Ascending aorta (tissue), 2 donors: ENCODE measurements at places on chromosomes 1 and 21.

GRCh38 chr1:107003972-107004371, 52.5 kb upstream of the PRMT6 start:
- DNase-seq = no peak

DNA sequence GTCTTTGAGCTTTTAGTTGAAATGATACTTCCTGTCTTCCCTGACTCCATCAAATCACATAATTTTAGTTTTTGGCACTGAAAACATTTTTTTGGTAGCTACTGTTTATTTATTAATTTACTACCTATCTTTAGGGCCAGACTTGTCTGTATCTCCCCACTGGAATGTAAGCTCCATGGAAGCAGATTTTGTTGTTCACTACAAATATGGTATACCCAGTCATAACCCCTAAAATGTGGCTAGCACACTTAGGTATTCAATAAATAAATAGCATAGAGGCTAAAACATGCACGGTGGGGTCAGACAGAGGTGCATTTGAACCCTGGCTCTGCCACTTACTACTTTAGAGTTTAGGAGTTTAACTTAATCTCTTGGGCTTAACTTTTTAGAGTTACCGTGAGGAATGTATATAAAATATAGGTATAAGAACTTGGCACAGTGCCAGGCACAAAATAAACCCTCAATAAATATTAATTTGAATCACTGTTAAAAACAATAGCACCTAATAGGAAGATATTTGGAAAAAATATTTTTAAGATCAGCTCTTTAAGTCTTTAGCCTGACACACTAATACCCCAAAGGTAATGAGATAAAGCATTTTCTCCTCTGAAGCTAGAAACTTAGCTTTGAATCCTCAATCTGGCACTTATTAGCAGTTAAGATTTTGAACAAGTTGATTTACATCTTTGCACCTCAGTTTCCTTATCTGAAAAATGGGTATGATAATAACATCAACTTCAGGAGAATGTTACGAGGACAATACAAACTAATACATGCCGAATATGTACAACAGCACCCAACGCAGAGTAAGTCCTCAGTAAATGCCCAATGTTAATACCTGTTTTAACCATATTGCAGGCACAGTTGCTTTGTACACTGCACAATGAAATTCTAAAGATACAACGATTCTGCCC, 59.6 kb upstream of the HP1BP3 start:
- no peak for DNase-seq

DNA sequence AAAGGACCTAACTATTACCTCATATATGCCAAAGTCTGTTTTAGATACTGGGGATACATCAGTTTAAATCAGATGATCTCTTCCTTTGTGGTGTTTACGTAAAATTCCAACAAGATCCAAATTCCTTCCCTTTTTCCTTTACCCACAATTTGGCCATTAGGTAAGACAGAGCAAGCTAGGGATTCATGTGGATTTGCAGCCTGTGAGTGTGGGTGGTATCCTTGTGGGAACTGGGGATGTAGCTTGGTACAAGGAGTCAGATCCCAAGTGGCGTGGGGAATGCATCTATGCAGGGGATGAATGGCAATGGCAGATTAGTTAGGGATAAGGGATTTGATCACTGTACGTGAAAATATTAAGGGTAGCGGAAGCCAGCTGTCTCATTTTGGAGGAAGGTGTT, 9.8 kb upstream of the STRIP1 start:
- no peak for DNase-seq

DNA sequence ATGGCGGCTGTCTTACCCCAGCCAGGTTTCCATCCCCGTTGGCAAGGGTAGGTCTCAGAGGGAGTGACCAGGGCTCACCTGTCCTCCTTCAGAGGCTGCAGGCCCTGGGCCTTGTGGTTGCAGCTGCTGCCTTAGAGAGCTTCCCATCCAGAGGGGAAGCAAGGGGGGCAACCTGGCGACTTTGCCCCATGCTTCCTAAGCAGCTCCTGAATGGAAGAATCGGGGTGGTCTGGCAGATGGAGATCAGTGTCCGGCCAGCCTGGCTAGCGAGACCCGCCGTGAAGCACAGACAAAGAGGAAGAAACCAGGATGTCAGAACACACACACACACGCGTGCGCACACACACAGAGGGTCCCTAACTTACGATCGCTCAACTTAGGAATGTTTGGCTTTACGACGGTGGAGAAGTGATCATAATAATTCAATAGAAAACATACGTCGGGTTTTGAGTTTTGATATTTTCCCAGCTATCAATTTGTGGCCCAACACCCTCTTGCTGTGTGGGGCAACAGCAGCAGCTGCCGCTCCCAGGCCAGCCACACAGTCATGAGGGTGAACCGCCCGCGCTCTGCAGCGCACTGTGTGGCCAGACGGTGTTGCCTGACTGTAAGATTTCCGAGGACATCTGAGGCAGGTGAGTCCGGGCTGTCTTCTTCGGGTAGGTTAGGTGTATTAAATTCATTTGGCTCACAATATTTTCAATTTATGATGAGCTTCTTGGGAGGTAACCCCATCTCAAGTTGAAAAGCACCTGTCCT, 113.0 kb upstream of the ARHGEF16 start:
- no peak for DNase-seq

GRCh38 chr1:226098870-226099835, 36.6 kb downstream of the H3-3A start:
- no peak for DNase-seq

DNA sequence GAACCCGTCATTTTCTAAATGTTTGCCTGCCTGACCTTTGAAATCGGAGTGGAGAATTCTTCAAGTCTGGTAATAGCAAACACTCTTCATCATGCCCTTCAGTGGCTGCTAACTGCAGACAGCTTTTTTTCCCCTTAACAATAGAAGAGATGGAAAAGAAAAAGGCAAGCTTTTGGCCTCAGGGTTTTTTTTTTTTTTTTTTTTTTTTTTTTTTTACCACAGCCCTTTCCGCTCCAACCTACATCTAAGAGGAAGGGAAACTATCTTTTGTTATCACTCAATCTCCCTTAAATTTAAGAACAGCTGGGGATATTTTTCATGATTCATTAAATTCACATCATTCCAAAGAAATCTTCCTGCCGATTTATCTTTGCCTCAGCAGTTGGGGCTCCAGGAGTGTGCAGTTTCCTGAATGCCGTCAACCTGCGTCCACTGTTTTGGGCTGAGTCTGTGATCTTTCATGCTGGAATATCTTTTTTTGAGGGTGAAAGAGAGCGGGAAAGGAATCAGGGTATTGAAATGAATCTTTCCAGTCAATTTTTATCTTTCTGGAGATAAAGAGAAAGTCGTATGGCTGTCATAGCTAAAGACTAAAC, 144.5 kb upstream of the SMYD2 start:
- DNase-seq = no peak

DNA sequence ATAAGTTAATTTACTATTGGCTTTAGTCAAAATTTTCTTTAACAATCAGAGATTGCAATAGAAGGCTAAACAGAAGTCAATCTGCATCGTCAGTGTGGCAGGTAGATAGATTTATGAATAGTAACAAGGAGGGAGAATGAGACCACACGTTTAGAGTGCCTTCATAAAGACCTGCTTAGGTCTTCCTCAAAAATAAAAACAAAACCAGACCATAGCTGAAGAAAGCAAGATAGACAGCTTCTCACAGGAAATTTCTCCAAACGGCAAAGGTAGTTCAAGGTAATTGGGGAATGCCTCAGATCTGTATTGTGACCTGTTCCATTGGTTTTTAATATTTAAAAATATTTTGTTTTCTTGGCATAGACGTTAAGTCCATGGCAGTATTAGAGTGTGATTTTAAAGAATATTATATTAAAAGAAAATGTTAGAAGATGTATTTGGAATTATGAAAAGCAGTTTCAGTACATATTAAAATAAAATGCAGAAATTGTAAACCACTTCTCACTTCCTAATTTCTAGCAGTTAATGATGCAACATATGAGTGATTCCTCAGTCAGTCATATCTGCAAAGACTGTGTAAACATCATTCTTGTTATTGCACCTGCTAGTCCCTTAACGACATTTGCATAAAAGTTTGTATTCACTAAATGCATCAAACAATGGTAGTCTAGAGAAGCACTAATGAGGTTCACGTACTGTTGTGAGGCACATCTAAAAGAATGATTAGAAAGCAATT, 278.0 kb downstream of the HLX start:
- DNase-seq = no peak

GRCh38 chr1:77876884-77877283, 11.5 kb upstream of the NEXN start:
- DNase-seq = no peak

DNA sequence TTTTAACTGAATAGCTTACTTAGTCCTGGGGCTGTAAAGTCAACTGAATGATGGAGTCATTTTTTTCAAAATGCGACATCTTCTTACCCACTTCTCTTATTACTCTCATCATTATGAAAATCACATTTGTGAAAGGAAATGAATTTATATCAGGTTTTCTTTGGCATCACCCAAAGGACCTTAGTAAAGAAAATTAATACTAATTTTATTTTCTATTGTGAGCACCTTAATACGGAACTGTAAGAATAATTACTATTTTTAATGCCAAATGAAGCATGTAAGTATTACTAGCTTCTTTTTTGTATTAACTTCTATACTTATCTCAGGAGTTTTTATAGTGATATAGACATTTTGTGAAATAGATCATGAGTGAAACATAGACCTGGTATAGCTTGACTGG, 30.9 kb downstream of the PTPRC start:
- DNase-seq = no peak

DNA sequence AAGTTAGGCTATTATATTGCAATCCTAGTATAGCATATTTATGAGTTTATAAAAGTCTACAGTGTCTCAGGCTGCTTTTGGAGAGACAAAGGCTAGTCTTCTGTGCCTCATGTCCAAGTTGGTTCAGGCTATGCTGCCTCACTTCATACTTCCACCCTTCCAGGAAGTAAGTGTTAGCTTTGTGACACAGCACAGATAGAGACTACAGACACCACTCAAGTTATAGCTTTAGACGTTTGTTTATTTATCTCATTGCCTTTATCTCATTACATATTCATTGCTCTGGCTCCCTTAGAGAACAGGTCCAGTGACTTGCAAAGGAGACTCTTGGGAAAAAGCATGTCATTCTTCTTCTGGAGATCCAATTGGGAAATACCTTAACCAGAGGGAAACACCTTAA, 22.6 kb upstream of the GBP4 start:
- no peak for DNase-seq

DNA sequence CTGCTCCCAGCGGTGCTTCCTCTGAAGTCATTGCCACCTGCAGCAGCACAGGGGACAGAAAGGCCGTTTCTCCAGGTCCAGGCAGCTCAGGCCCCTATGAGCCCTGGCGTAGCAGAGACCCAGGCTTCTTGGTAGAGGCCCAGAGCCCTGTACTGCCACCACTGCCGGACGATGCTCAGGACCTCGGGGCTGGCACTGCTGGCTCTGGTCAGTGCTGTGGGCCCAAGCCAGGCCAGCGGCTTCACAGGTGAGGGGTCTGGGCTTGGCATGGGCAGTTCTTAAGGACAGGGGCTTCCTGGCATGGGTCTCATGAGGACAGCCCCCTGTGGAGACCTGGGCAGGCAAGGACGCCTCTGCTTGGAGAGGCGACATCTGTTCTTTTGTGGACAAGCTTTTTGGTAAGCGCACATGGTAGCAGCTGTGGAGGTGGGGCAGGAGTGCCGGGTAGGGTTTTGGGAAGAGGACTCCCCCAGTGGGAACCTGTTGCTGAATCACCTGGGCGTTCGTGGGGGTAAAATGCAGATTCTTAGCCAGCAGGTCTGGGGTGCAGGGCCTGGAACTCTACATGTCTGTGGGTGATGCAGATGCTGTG, at the start of gene UMODL1:
UMODL1 (plus strand) TSS at position 172 of the 592 bp plus-strand sequence; CDS start at position 172, 0 bp downstream.
- DNase-seq = no peak

DNA sequence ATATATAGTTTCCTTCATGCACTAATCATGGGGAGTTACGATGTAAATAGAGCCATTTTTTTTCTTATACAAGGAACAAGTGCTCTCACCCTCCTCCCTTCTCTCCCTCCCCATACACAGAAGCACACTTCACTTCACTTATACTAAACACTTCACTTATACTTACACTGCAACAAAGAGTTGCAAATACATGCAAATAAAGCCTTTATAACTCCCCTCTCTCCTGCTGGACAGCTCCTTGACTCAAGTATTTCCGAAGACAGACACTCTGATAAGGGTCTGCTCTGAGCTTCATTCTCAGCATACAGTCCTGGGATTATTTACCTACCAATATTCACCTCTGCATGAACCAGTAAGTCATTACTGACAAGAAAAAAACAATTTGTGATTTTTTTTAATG, 35.6 kb upstream of the ERG start:
- DNase-seq = no peak

DNA sequence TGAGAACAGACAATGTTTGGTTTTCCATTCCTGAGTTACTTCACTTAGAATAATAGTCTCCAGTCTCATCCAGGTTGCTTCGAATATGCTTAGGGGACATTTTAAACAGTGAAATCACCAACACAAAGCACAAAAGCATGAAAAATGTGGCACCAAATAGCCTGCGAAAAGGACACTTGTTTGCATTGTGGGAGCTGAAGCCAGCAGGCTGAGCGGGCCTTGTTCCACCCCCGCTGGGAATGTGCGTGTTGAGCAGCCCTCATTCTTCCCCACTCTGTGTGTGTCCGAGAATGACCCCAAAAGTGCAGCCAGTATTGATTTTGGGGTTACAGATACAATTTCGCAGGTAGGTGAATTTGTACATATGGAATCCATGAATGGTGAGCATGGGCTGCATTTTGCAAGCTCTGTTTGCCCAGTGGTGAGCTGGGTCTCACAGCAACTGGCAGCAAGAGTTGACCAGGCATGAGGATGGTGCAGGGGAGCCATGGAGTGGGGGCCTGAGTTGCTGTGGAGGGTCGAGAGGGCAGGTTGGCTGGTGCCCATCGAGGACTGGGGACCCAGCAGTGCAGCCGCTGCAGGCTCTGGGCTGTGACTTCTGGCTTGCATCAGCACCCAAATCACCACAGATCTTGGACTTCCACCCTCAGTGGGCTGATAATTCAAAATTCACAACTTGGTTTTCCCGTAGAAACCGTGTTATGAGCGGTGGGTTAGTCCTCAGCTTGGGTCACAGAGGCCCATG, 29.4 kb downstream of the NENF start:
- no peak for DNase-seq

GRCh38 chr1:89725011-89725370, 92.1 kb downstream of the LRRC8C start:
- no peak for DNase-seq

- no peak for DNase-seq
These were observed 272.6 kb downstream of the LRRC40 start for GRCh38 chr1:69932760-69933159.

DNA sequence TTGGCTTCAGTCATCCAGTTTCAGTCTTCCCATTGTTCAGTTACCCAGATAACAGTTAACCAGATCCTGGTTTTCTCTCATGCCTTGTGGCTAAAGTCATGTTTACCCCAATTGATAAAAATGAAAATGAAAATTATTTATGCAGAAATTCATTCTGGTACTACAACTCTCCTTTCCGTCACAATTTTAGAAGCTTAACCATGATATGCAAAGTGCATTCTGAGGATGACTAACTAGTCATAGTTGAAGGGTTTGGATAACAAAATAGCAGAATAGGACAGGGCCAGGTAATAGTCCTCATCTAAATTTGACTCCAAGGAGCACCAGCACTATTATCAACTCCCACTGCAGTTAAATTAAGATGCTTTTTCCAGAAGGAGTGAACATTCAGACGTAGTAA, 94.7 kb downstream of the NTMT2 start:
- DNase-seq = no peak
